NCI-H1092 (cell line): ENCODE measurements at places on chromosomes 5 and 9.

DNA sequence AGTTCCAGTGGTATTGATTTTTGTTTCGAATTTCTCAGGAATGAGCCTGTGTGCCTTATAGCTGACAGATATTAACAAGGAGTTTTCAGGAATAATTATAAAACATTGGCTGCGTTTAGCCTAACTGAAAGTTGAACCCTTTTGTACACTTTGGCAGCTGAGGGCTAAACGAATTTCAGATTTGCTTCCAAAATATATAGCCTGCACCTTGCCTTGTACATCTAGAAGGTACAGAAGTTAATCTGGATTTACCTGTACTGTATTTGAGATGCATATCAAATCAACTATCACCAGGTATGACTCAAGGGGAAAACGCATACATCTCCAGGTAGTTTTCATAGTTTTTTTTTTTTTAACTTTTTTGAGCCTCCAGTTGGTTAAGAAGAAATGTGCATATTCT lies 1.9 kb upstream of the MSX2 start:
- DNase-seq: no peak

DNA sequence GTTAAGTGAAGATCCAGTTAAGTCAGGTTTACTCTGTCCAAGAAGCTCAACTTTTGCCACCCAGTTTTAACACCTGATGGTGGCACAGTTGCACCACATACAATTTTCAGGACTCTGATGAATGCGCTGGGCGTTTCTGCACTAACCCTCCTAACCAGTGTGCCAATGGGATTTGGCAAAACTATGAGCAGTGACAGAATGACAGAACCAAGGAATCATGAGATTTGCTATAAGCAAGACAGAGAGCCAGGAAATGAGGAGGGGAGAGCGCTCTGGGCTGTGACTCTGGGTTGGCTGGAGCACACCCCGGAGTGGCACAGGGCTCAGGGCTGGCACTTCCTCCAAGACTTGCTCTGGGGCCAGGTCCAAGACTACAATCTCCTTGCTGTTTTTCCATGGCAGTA lies 84.1 kb downstream of the SH3PXD2B start:
- DNase-seq: no peak

- DNase-seq: no peak
Measured at GRCh38 chr5:35138232-35138631, 90.5 kb upstream of the AGXT2 start.

- no peak for DNase-seq
Measured at GRCh38 chr5:110321117-110321516, 405.4 kb downstream of the TMEM232 start.

DNA sequence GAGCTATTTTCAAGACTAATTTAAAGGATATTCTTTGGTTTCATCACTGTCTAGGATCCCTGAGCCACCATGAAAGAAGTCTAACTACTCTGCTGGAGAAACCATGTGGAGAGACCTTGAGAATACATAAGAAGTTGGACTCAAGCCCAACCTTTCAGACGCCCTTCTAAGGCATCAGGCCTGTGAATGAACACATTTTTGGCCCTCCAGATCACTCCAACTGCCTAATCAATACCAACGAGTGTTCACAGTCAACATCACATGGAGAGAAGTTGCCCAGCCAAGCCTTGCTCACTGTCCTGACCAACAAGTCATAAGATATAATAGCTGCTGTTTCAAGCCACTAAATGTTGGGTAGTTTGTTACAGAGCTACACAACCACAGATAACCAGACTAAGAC lies 100.7 kb downstream of the EPB41L4A start:
- DNase-seq: no peak

DNA sequence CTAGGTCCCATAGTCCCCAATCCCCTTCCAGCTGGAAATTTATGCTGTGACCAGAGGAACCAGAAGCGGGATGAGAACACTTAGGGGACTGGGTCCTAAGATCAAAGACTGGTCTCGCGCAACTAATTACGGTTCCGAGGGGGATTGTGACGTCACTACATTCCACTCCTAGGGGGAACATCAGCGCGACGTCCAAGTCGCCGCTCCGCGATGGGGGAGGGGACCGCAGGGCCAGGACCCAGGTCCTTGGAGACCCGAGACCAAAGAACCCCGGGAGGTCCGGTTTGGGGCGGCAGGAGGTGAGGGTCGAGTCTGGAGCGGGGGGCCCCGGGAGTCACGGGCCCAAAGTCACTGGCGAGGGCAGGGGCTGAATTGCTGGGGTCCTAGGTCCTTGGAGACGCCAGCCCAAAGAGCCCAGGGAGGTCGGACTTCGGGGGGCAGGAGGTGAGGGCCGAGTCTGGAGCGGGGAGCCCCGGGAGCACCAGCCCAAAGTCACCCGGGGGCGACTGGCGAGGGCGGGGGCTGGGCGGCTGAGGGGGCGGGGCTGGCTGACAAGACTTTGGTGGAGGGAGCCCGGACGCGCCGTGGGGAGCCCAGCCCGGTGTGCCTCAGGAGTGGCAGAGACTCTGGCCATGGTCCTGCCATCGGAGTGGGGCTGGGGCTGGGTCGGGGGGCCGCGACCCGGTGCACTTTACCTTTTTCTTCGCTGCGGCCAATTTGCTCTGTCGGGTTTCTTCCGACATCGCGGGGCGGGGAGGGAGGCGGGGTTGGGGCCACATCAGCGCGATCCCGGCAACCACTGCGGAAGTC lies at the start of gene GOLGA2:
Gene GOLGA2, minus strand, starts transcription at position 810 of the 810 bp plus-strand sequence. Its CDS starts 31 bp downstream, at position 779.
- no peak for DNase-seq

GRCh38 chr9:131436865-131437271 lies 43.0 kb downstream of the PRRC2B start:
- DNase-seq: no peak

DNA sequence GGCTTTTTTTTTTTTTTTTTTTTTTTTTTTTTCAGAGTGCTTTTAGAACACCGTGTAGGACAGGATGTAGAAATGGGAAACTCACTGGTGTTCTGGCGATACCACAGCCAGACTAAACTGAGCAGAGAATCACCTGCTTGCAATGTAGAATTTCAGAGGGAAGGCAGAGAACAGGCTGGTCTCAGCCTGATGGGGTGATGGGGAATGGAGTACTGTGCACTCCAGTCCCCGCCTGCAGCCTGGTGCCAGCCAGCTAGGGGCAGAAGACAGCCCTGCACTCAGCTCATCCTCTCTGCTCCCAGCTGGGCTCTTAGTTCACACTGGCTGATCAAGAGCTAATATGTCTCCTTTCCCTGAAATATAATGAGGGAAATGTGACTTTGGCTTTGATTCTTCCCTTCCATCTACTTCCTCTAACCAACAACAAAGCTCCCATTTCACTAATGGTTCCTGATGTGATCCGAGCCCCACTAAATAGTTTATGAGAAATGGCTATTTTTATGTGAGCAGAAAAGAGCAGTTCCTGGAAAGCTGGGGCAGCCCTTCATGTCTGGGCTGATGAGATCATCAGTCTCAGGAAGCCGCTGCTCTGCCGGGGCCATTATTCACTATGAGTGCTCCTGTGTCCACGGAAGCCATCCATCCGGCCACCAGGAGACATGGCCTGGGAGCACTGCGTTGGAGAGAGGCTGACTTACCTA lies 209.7 kb downstream of the GADD45G start:
- DNase-seq: peak; percentile 40

GRCh38 chr9:129849901-129850300 lies 14.6 kb downstream of the USP20 start:
- no peak for DNase-seq

- DNase-seq: no peak
Measured at GRCh38 chr9:119963258-119963797, 594.1 kb upstream of the BRINP1 start.

GRCh38 chr5:116013936-116014335 lies 18.3 kb upstream of the ARL14EPL start:
- no peak for DNase-seq

DNA sequence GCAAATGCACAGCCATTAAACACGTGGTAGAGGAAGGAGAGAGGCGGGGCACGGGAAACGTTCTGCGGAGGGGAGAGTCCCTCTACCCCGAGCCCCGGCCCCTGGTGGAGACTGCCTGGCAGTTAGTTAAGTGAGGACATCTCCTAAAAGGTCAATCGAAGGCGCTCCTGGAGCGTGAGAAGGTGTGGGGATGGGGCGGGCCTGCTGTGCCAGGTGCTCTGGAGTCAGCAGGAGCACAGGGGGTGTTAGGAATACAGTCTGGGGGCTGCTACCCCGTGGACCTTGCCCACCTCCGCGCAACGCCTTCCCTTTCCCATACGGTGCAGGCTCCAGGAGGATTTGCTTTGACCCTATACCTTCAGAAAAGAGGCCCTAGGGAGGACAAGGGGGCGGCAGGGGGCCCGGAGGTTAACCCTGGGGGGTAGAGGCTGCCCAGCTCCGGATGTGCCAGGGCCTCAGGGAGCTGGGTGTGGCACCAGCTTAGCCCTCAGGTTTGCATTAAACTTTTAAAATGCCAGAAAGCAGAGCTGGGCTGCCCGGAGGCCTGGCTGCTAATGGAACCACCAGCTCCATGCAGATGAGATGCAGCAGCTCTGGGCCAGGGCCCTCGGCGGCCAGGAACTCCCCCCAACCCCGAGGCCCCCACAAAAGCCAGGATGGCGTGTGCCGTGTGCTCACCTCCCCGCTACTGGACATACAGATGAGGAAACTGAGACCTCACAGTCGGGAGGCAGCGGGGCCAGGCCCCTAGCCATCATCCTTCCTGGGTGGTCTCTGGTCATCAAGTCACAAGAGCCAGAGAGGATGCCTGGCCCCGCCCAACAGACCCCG lies 39.2 kb downstream of the NACC2 start:
- no peak for DNase-seq

- DNase-seq: no peak
Measured at GRCh38 chr9:129311643-129312042, 133.6 kb upstream of the IER5L start.

GRCh38 chr9:125517577-125517976 lies 189.4 kb downstream of the MAPKAP1 start:
- DNase-seq: no peak

DNA sequence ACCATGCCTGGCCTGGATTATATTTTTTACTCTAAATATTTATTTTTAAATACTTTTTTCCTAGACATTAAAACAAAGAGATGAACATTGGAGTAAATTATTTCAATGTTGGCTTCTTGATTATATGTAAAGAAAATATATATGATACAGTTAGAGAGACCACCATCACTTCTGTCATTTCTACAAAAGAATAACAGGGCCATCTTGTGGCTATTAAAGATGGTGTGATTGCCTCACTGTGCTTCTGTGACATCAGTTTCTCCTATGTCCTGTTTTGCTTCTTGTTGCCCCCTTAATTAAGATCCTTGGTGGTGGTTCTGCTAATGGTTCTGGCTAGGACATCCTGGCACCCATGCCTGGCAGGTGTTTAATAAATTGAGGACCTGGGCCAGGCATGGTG lies 32.9 kb downstream of the NDFIP1 start:
- no peak for DNase-seq

GRCh38 chr9:96478829-96479371 lies 28.9 kb downstream of the HABP4 start:
- DNase-seq: no peak

DNA sequence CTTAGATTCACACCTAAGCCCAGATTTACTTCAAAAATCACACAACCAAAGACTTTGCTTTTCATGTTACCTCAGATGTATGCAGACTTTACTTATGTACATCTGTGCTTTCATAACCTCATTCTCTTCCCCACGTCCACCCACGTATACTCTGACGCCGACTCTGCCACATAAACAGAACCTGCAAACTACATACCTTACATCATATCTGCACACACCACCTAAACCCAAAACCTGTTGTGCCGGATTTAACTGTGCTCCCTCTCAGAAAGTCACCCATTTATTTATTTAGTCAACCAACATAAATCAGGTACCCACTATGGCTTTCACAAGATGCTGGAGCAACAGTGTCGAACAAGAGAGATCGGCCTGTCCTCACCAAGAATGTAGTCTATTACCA lies 1.0 kb upstream of the DPYSL3 start:
- no peak for DNase-seq

DNA sequence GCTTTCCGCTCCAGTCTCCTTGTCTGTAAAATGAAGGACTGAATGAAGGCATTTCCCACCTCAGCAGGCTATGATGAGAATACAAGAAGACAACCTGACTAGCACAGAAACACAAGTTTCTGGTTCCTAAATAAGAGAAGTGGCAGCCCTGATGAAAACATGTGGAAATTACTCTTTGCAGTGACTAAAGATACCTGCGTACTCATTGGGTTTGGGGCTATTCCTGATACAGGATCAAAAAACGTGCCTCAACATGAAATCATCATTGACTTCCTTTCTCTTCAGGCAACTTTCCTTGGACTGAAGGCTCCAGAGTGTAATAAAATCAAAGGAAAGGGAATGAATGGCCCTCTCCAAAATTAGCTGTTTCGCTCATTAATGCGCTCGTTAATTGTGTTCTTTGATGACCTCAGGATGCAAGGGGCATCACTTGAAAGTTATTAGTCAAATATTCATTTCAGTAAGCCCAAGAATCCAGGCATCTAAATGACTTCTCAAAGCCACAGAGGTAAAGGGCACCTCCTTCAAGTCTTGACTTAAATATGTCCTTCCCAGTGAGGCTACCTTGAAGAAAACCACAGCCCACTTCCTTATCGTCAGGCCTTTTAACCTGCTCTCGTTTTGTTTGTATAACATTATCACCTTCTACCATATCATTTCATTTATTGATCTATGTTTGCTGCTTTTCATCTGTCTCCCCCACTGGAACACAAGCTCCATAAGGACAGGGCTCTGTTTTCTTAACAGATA lies 68.9 kb downstream of the RASEF start:
- no peak for DNase-seq

DNA sequence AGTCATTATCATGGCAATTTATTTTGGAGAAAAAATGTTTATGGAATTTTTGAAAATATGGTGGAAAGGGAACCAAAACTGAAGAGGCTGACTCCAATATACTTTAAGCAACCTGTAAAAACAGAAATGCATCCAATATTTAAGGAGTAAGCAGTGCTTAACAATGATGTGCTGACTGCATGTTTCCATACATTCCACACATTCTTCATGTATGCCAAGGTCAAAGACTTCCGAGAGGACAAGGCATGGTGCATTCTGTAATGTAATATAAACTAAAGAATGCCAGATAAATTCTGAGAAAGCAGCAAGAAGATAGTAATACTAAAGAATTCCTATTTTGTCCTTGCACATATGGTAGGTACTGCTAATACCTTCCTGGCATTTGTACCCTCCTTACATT lies 2015.9 kb upstream of the CDH9 start:
- DNase-seq: no peak

GRCh38 chr5:72937517-72938061 lies 18.3 kb upstream of the FCHO2 start:
- DNase-seq: no peak

- DNase-seq: peak; percentile 3
Measured at GRCh38 chr5:91419571-91420537, 36.7 kb upstream of the ARRDC3 start.

GRCh38 chr9:69443178-69443577 lies 118.2 kb downstream of the ENTREP1 start:
- DNase-seq: peak; percentile 14
